ENCODE measurements at places on chromosomes 16 and 17.

- DNase-seq = no peak
Measured at GRCh38 chr16:56344518-56345405, 80.6 kb downstream of the AMFR start.

DNA sequence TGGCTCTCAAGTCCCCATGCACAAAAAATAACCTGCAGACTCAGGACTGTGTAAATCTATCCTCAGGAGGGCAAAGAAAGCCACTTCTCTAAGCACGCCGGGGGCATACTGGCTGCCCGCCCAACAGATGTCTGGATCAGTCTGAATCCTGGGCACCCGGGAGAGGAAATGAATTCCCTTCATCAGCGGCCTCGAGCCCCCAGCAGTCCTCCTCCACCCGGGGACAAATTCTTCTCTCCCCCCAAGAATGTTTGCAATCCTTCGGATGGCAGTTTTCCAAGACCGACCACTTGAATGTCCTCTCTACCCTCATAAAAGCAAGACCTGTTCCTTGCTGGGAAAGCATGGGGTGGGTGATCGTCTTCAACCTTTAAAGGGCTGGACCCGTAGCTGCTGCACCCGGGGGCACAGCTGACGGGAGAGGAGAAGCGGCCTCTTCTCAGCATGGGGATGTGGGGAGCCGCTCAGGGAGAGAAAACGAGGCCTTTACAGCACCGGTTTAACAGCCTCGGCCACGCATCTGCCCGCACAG lies 9.4 kb upstream of the MAP2K3 start:
- no peak for DNase-seq

- DNase-seq = no peak
Measured at GRCh38 chr17:81267390-81268067, 27.6 kb downstream of the SLC38A10 start.

- DNase-seq = no peak
Measured at GRCh38 chr16:27321013-27321915, 7.5 kb downstream of the IL4R start.

All from CD4-positive, alpha-beta T cell treated with Interleukin-21 for 1 hour (primary cell).